ENCODE measurements at places on chromosomes 7 and 10.

DNA sequence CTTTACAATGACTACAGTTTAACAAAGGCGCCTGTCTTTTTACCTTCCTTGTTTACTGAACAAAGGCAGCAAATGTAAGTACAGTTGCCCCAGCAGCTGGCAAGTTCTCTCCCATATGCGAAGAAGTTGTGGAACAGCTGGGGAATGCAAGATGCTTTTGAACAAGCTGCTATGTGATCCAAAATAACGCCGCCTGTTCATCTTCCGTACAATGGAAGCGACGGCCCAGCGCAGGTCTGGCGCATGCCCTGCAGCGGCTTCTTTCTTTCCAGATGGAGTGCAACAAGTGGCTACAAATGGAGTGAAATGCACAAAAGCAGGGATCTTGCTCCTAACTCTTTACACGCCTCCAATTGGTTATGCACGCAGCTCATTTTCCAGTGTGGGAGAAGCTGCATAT lies 97.0 kb upstream of the SVIL start:
- DNase-seq: no peak

DNA sequence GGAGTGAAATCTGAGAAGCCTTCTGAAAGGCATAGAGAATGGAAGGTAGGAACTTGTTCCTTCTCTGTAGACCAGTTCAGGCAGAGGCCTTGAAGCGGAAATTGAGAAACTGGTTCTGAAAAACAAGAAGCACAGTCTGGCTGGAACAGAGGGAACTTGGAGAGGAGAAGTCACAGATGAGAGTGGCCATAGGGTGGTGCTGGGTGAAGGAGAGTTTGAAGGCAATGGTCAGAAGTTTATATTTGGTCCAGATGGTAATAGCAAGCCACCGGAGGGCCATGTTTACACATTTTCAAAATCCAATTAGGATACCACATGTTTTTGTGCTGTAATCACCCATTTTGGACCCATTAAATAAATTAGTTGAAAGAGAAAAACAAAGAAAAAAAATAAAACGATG lies 692.5 kb downstream of the INHBA start:
- DNase-seq: no peak

- DNase-seq: no peak
These were observed 249.0 kb downstream of the C7orf25 start for GRCh38 chr7:42662862-42663261.

- peak; percentile 82 for DNase-seq
These were observed 837 bp upstream of the IGFBP3 start for GRCh38 chr7:45921699-45922519.

- DNase-seq: no peak
These were observed 819.8 kb downstream of the GATA3 start for GRCh38 chr10:8874268-8874667.

GRCh38 chr10:124138195-124138882 lies 44.9 kb upstream of the CHST15 start:
- DNase-seq: no peak

GRCh38 chr7:49866076-49866735 lies 92.8 kb downstream of the VWC2 start:
- no peak for DNase-seq

- DNase-seq: no peak
These were observed 764.0 kb upstream of the GHITM start for GRCh38 chr10:83375274-83375673.

DNA sequence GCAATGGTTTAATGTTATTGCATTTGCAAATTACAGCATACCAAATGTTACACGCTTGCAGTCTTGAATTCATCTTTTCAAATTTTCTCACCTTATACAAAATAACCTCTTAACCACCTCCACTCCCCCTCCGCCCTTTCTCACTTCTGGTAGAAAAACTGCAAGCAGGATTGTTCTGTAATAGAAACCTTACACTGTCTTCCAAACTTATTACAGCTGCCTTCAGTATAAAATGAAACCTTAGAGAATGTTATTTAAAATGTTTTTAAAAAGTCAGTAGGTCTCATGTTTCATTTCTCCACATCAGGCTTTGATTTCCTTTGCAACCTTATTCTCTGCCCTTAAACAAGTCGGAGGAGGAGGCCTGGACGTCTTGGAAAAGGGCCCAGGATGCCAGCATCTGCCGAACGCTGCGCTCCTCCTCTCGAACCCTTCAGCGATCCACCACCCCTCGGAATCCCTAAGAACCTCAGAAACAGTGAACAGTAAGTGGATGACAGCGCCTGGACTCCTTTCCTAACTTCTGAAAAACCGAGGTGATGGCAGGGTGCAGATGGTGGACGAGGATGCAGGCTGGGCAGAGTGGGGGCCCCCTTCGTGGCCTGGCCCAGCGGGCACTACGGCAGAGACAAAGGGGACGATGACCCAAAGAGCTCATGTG lies 74.0 kb downstream of the FGFR2 start:
- no peak for DNase-seq

GRCh38 chr7:7808156-7808555 lies 89.7 kb upstream of the RPA3 start:
- DNase-seq: no peak

GRCh38 chr10:13536674-13537366 lies 8.0 kb upstream of the BEND7 start:
- peak; percentile 38 for DNase-seq

DNA sequence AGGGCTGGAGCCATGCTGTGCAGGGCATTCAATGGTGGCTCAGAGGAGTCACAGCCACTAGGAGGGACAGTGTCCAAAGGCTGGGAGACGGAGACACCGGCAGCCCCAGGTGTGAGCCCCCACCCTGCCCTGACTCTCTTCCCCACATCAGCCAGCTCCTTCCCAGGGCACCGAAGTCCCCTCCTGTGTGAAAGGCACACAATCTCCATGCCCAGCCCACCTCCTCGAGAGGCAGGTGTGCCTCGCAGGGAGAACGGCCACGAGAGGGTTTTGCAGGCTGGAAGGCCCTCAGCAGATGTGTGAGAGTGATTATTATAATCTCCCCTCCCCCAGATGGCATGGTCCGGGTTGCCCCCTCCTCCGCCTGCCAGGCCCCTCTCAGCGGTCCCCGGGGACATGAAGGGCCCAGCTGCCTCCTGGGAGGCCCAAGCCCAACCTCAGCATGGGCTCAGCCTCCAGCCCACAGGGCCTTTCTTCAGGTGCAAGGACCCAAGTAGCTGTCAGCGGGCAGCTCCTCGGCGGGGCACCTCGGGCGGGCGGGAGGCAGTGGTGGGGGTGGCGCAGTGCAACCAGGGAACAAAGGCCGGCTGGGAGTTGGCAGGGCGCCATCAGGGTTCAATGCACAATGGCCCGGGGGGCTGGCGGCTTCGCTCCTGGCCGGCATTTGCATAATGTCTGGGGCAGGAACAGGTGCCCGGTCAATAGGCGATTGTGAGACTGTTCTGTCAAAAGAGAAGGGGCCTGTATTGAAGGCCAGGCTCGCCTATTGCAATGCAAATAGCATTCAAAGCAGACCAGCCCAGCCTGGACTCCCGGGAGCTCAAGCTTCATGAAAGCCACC lies 155.3 kb upstream of the ZMIZ1 start:
- no peak for DNase-seq

DNA sequence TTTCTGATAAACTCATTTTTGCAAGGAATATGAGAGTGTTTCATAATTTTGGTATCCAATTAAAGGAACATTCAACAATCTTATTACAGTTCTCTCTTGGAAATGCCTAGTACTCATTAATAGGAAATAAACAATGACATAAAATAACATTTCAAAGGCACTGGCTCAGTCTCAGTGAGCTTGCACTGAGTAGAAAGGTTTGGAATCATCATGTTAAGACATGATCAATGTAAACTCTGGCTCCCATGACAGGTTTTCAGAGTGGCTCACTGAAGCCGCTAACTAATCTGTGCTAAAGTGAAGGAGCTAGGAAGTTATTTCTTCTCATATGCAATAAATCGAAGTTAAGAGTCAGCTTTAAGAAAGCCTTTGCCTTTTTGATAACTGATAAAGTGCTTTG lies 203.3 kb upstream of the HGF start:
- no peak for DNase-seq

DNA sequence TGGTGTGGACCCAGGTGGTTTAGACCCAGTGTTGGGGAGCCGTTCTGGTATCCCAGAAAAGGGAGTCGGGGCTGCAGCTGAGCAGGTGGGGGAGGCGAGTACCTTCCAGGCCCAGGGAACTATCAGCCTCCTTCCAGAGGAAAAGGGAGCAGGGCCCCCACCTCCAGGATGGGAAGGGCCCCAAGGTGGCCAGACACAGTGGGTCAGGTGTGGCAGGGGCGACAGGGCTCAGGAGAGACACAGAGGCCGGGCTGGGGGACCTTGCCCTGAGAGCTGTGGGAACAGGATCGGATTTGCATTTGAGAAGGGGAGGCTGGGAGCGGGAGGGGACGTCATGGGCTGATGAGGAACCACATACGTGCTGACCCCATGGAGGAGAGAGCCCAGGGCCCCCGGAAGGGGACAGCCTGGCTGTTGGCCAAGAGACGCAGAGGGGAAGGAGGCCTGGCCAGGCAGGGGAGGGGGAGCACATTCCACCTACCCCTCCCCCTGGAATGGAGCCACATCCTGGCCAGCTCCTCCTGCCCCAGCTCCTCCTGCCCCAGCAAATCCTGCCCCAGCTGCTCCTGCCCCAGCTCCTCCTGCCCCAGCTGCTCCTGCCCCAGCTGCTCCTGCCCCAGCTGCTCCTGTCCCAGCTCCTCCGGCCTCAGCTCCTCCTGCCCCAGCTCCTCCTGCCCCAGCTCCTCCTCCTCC lies 9.7 kb upstream of the TTYH3 start:
- DNase-seq: no peak

GRCh38 chr10:48231699-48232315 lies 42.7 kb downstream of the FRMPD2 start:
- no peak for DNase-seq

DNA sequence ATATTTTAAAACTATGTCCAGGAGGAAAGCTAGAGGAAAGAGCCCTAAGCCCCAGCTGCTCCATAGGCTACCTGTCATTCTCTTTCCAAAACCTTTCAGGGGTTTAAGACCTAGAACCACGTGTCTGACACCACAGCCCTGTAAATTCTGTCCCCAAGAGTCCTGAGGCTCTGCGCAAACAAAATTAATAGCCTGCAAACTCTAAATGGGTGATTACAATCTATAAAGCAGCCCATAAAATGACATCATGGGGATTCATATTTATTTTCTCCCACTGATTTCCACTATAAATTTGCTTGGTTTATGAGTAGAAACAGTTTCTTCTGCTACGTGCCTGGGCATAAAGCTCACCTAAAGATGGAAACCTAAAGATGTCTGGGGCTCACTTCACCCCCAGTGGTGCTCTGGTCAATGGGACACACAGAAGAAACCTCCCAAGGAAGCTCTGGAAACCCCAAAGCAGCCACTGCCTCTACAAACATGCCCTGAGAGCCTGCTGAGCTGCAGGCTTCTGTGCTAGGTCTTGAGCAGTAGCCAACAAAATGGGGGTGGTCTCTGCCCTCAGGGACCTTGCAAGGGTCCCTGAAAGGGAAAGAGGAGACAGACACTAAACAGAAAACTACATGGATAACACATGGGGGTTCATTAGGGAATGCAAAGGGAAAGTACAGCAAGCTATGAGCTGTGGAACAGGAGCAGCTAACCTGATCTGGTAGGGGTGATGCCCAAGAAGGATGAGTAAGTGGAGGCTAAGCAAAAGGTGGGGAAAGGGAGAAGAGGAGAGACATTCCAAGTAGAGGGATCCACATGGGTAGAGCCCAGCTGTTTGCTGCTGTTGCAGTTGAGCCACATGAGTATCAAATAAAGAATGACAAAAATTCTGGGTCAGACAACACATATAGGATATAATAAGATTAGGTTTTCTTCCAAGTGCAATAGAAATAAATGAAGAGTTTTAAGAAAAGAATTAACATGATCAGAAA lies 331.7 kb downstream of the KCNMA1 start:
- DNase-seq: no peak

DNA sequence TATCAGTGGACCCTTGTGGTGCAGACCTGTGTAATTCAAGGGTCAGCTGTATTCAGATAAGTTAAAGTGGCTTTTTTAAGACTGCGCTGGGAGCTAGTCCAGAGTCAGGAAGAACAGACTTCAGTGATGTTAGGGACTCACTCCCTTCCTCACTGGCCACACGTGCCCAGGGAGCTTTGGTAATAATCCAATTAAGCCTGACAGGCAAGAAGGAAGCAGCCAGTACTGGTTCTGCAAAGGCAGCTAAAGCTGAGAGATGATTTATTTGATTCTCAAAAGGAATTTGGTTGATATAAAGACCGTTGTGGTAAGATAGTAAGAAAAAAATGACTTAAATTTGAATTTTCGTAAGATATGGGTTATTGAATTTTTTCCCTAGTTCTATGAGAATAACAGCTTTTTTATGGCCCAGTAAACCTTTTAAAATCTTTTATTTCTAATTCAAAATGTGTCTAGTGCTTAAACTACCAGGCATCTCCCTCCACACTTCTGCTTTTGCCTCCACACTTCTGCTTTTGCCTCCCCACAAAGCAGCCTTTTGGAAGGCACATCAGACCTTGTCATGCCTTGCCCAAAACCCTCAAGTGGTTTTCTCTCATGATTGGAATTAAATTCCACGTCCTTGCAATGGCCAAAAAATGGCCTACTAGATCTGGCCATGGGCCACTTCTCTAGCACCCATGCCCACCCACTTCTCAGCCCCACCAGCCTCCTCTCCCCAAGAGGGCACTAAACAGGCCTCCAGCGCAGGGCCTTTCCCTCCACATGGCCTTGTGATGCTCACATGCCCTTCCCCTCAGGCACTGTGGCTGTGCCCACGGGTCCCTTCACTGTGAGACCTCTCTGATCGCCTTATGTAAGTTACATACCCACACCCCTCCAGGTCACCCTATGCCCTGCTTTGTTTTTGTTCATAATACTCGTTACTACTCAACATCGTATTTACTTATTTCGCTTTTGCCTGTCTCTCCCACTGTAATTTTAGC lies 92.5 kb downstream of the POU6F2 start:
- no peak for DNase-seq

DNA sequence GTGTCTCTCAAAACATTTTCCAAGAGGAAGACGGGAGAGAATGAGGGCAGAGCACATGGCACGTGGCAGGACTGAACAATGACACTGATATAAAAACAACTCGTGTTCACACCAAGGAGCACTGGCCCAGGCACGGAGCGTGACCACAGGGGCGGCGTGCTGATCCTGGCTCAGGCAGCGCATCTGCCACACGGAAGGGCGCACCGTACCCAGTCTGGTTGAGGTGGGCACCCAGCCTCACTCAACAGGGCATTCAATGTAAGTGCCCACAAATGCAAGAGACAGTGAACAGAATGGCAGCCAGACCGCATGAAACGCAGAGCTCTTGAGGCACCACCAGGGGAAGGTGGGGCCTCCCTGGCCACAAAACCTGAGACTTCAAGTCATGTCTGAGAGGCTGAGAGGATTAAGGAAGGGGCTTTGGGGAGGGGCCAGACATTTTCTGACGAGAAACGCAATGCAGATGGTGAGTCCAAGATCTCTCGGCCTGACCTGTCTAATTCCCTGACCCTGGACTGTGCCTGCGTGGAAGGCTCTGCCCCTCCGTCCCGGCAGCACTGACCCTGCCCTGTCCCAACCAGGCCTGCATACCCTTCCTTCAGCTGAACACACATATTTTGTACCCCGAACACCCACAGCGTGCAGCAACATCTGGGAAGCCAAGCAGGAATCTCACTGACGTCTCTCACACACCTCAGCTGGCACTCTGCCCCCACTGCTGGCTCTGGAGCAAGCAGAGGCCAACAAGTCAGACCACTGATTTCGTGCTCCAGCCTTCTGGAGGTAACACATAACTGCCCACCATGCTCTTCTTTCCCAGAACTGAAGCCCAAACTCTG lies 35.5 kb downstream of the VOPP1 start:
- DNase-seq: no peak

- no peak for DNase-seq
These were observed 160.0 kb downstream of the UBE2H start for GRCh38 chr7:129792721-129793120.
